Mucosa of gallbladder (tissue), 1 donor: ENCODE measurements at places on chromosomes 5 and 9. TPM values are rescaled to one million over a fixed set of nuclear protein-coding genes. Genes with fewer than 3 reads are reported as not detected.

PCDHB14 gene
- total RNA-seq: 9.4 TPM

GRCh38 chr9:132090771-132091170, 11.1 kb upstream of the MED27 start:
- no peak for DNase-seq

DNA sequence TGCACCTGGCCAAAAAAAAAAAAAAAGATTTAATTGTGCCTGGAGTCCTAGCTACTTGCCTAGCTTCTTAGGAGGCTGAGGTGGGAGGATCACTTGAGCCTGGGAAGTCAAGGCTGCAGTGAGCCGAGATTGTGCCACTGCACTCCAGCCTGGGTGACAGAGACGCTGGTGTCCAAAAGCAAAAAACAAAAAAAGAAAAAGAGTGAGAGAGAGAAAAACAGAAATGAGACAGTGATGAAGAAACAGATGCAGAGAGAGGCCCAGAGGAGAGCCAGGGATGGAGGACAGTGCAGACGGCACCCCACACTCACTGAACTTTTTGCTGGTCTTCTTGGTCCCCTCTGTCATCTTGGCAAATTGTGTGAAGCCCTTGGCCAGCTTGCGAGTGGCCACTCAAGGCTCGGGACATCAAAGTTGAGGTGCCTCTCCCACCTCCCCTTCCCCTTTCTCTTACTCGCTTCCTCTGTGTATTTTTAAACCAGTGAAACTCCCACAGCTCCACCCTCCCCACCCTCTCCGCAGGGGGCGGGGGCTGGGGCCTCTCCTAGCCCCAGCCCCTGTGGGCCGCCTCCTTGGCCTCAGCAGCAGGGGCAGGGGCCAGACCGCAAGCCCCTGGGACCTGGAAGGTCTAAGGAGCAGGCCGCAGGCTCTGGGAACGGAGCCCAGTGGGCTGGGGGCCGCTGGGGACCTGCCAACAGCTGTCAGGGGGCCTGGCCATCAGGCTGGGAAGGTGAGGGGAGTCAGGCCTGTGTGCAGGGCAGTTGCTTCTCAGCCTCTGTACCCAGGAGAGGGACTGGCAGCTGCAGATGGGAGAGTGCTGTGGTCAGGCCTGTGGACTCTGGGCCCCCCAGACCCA, at the start of gene SH2D3C:
Gene SH2D3C (minus strand): TSS at position 387 of the 856 bp plus-strand sequence. CDS start 39 bp downstream, at position 348.
- DNase-seq: no peak

GRCh38 chr5:174047472-174048099, 2.1 kb downstream of the NSG2 start:
- DNase-seq: no peak

DNA sequence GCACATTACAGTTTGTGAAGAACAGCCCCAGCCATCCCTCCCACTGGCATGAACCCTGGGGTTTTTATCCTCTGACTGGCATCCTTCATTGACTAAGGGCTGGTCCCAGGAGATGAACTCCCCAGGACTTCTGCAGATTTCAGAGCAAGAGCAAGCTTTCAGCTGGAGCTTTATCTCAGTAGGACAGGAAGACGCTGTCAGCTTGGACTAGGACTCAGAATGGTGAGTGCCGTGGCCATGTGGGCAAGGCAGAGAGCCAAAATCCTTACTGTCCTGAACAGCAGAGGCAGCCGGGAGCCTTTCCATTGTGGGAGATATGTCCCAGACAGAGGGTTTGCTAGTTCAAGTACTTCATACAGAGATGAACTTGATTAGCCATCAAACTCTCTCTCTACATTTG, 3.2 kb upstream of the ACOT12 start:
- no peak for DNase-seq
